Dermis microvascular lymphatic vessel endothelial cell (primary cell): ENCODE measurements at places on chromosomes 5 and 9. TPM values are rescaled to one million over a fixed set of nuclear protein-coding genes. Genes with fewer than 3 reads are reported as not detected.

The SLC34A3 gene
- total RNA-seq: not detected in 2 replicates

The NMUR2 gene
- total RNA-seq: not detected in 2 replicates

The FABP6 gene
- not detected in 2 replicates for total RNA-seq

The IL33 gene
- 2.8 and 9.9 TPM in 2 replicates for total RNA-seq

The IFNA21 gene
- total RNA-seq: not detected in 2 replicates

The IL7R gene
- 0.25 and 0.51 TPM in 2 replicates for total RNA-seq

The ACOT12 gene
- total RNA-seq: not detected in 2 replicates

The CEL gene
- total RNA-seq: 0.13 TPM in 2 replicates

The ELL2 gene
- total RNA-seq: 8.0 and 12.1 TPM in 2 replicates

The SPINK4 gene
- total RNA-seq: not detected in 2 replicates

The PCDHGC5 gene
- total RNA-seq: 0.26 and 0.51 TPM in 2 replicates

The C5orf58 gene
- not detected in 2 replicates for total RNA-seq

The SAXO1 gene
- total RNA-seq: not detected in 2 replicates

The PCDHAC2 gene
- total RNA-seq: 0.13 TPM in 2 replicates

The DDX4 gene
- not detected in 2 replicates for total RNA-seq

The ARHGEF37 gene
- 8.3 and 20.6 TPM in 2 replicates for total RNA-seq

The PCDHA5 gene
- total RNA-seq: under 0.01 TPM in 2 replicates

The STPG3 gene
- not detected in 2 replicates for total RNA-seq

The PCDHA9 gene
- under 0.01 TPM in 2 replicates for total RNA-seq

The FAM153A gene
- total RNA-seq: not detected in 2 replicates

The PTPDC1 gene
- total RNA-seq: 3.6 and 4.7 TPM in 2 replicates

The NTRK2 gene
- under 0.01 TPM in 1 of 2 replicates, not detected in the other for total RNA-seq

The SLC25A2 gene
- under 0.01 and 0.13 TPM in 2 replicates for total RNA-seq

The GMCL2 gene
- total RNA-seq: not detected in 2 replicates

The ADGRV1 gene
- total RNA-seq: 0.13 and 0.25 TPM in 2 replicates

The CER1 gene
- total RNA-seq: not detected in 2 replicates
